ENCODE measurements at places on chromosomes 11 and 22. TPM values are rescaled to one million over a fixed set of nuclear protein-coding genes. Genes with fewer than 3 reads are reported as not detected.

FOLH1 gene
- total RNA-seq: not detected

GRCh38 chr22:28986366-28986765 is 75.3 kb downstream of the C22orf31 start:
- DNase-seq: no peak
- no peak overlapping the region for H3K27ac ChIP-seq
- H3K36me3 ChIP-seq: peaks cover 13% of the 10 kb centered on the region
- no peak overlapping the region for H3K4me3 ChIP-seq
- H3K4me1 ChIP-seq: no peaks in the 10 kb centered on the region
- peaks cover 10% of the 10 kb centered on the region for H3K27me3 ChIP-seq

- H3K27me3 ChIP-seq: no peaks in the 10 kb centered on the region
- no peak overlapping the region for H3K27ac ChIP-seq
- H3K4me1 ChIP-seq: peaks cover 6% of the 10 kb centered on the region
- no peak for DNase-seq
- H3K36me3 ChIP-seq: no peaks in the 10 kb centered on the region
Observed at GRCh38 chr22:31449506-31449905, 40.1 kb downstream of the EIF4ENIF1 start.

GRCh38 chr11:66181632-66182315 is 86.7 kb upstream of the RAB1B start:
- no peak overlapping the region for H3K4me3 ChIP-seq
- H3K36me3 ChIP-seq: peaks cover 37% of the 10 kb centered on the region
- peak overlapping the region; percentile 73 for H3K27ac ChIP-seq
- peaks cover 68% of the 10 kb centered on the region for H3K4me1 ChIP-seq
- DNase-seq: no peak

GRCh38 chr11:69452206-69452987 is 29.1 kb upstream of the LINC01488 start:
- no peaks in the 10 kb centered on the region for H3K36me3 ChIP-seq
- H3K4me1 ChIP-seq: no peaks in the 10 kb centered on the region
- H3K27ac ChIP-seq: no peak overlapping the region
- H3K4me3 ChIP-seq: no peak overlapping the region
- peaks cover 29% of the 10 kb centered on the region for H3K27me3 ChIP-seq

- H3K4me1 ChIP-seq: no peaks in the 10 kb centered on the region
- H3K4me3 ChIP-seq: no peak overlapping the region
Observed at GRCh38 chr11:127017482-127017881, 16.9 kb upstream of the KIRREL3 start.

- H3K4me3 ChIP-seq: no peak overlapping the region
- H3K4me1 ChIP-seq: peaks cover 21% of the 10 kb centered on the region
- H3K27ac ChIP-seq: no peak overlapping the region
- no peaks in the 10 kb centered on the region for H3K27me3 ChIP-seq
Observed at GRCh38 chr11:4102711-4103110, 8.1 kb downstream of the RRM1 start.
